ENCODE measurements at places on chromosomes 16 and 17.

GRCh38 chr17:63442549-63443035, 3.5 kb downstream of the CYB561 start:
- DNase-seq = no peak

DNA sequence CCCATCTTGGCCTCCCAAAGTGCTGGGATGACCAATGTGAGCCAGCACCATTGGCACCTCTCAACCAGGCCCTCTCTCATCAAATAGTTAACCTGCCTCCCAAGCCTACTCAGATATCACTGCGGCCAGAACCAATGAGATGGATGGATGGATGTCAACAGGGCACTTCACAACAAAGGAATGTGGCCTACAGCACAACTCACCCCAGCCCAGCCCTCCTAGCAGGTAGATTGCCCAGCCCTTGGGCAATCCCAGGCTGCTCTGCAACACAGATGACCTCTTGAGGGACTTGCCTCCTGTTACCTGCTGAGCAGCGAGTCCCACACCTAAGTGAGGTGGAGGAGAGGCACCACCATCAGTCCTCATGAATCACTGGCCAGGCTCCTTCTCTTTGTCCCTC, 22.6 kb upstream of the KIFC3 start:
- DNase-seq = no peak

DNA sequence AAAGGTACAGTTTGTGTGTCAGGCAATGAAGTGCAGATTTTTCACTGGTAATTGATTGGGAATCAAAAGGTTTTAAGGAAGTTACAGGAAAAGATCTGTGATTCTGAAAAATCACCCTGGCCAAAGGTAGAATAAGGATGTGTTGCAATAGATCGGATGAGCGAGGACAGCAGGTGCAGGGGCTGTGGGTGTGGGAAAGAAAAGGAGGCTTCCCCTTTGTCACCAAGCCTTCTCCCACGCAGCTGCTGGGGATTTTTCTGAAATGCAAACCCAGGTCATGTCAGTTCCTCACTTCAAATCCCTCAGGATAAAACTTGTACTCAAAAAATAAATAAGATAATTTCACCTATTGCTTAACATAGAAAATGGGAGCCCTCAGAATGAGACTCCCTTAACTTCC, 47.9 kb upstream of the ARHGAP17 start:
- DNase-seq = no peak

DNA sequence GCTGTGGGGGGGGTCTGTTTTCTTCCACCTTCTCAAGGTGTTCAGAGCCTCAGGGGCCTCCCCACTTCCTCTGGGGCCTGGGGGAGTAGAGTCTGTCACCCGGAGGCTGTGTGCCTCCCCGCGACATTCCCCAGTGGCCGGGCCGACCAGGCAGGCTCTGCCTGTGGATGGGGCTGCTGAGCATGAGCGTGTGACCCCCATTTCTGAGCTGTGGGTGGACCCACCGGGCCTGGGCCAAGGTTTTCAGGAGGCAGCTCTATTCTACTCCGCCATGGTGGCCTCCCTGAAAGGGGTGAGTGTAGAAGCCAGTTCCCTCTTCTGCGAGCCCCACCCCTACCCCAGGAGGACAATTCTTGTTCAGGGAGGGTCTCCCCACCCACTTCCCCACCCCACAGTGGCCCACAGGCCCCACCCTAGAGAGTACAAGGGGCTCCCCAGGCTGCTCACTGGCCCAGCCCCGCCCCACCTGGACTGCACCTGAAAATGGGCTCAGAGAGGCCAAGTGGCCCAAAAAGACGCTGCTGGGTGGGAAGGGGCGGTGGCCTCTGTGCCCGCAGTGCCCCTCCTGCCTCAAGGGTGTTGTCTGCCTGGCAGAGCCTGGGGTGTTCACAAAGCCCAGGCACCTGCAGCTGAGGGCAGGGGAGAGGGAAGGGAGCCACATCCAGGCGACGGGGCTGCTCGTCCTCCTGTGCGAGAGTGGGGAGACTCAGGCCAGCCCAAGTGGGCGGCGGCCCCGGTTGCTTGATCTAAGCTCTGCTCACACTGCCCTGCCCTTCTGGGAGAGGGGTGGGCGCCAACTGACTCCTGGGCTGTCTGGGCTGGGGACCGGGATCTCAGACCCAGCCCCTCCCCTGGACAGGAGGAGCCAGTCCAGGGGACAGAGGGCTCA, 1.3 kb downstream of the MSLN start:
- no peak for DNase-seq

- DNase-seq = no peak
Observed at GRCh38 chr16:28604186-28604565, 5.7 kb downstream of the SULT1A1 start.

DNA sequence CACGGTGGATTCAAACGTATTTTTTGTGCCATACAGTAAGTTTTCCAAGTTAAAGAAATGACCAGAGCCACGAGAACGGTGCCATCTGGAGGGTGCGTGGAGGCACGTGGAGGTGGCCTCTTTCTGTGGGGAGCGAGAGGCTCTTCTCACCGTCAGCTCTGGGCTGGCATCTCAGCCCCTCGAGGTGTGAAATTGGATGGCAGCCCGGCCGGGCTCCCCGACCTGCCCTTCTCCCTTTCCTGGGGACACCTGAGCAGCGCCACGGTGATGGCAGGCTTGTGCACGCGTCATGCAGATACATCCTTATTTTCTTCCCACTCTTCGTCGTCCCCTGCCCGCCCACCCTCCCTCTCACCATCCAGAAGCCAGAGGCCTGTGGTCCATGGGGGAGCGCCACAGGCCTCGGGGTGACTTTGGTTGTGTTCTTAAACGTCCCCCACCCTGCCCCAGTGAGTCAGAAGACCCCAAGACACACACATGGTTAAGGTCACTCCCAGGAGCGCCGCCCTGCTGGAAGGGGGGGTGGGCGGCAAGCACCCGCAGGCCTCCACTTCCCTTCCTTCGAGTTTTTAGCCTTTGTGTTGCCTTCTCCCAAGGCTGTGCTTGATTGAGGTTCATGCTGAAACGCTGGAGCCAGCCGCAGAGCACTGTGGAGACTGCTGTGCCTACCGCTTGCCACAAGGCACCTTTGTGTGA, 109.4 kb downstream of the BANP start:
- DNase-seq = no peak

GRCh38 chr16:56372013-56372634, 53.2 kb downstream of the AMFR start:
- no peak for DNase-seq

Data from CD4-positive, alpha-beta T cell treated with Interleukin-10 for 1 hour (primary cell).